ENCODE measurements at places on chromosomes 6 and 20.

- DNase-seq: no peak
These were observed 126.1 kb downstream of the ARHGAP18 start for GRCh38 chr6:129583866-129584265.

DNA sequence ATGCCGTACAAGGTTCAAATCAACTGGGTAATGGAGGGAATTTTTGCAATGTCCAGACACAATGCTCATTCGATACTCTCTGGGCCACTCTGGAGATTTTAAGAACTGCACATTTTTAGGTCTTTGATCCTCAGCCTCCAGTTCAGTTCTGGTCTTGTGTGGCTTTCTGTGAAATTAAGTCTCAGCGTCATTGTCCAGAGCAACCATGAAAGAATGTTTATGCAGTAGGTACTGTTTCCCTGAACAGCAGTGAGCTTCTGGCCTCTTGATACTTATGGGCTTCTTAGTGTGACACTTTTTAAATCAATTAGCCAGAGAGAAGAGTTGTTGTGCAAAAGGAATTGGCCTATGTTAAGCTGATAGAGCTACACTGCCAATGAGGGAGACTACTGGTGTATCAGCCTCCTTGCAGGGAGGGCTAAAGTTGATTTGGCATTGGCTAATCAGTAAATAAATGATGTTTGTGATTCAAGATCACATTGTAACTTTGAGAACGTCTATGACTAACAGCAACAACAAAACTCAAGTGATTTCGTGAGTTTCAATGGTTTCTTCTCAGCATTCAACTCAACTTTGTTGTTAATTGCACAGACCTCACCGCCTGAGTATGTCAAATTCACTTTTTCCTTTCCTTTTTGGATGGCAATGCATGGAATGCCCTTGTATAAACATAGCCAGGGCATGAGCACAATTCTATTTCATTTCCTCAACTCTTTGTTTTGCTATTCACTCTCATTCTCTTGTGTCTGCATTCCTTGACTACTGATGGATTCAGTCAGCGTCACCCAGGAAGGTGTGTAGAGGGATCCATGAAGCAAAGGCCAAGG, 85.1 kb downstream of the GJA1 start:
- no peak for DNase-seq

DNA sequence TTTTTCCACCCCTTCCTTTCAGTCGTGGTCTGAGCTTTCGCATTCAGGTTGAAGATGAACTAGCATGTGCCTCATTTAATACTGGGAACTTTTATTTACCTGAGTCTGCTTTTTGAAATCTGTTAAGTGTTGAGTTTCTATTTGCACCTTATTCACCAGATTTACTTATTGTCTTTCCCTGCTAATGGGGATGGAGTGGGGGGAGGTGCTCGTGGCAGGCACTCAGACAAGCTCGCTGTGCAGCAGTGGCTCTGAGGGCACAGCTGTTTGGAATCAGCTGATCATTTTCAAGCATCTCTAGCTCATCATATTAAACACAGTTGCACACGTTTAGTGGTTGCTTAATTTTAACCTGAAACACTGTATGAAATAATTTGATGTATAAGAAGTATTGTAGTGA, 35.6 kb downstream of the UTRN start:
- no peak for DNase-seq

DNA sequence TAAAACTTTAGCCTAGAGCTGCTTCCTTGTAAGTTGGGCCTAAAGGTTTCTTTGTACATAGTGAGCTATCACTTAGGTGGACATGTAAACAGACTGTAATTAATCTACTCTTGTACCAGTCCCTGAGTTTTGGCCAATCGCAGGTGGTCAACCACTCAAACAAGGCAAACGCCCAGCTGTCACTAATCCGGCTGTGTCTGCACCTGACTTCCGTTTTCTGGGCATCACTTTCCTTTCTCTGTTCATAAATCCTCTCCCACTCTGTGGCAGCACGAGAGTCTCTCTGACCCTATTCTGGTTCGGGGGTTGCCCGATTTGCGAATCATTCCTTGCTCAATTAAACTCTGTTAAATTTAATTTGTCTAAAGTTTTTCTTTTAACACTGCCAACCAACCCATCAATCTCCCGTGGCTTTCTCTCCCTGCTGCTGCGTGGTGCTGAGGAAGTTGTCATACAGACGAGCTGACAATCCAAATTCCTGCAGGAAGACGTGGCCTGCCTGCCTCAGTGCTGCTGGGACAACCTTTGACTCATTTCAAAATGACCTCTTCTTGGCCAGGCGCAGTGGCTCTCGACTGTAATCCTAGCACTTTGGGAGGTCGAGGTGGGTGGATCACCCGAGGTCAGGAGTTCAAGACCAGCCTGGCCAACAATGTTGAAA, 206.3 kb downstream of the QKI start:
- peak; percentile 10 for DNase-seq

DNA sequence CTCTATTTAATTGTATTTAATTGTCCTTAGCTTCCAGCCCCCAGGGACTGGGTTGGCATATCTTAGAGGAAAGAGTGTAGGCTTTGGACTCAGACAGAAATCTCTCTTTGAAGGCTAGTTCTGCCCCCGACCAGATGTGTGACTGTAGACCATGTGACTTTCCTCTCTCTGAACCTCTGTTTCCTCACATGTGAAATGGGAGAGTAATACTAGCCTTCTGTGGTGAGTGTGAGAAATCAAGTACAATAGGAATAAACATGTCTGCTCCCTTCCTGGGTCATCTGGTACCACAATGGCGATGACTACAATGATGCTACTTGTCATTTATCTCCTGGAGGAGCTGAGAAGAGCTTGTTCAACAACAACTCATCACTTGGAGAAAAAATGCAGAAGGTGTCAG, 179.9 kb downstream of the LRFN2 start:
- no peak for DNase-seq

GRCh38 chr6:100810015-100810414, 71.1 kb downstream of the ASCC3 start:
- no peak for DNase-seq

- DNase-seq: peak; percentile 4
These were observed 1055.1 kb upstream of the GJE1 start for GRCh38 chr6:141077355-141078333.

- DNase-seq: peak; percentile 54
These were observed 796 bp upstream of the RREB1 start for GRCh38 chr6:7106752-7107577.

DNA sequence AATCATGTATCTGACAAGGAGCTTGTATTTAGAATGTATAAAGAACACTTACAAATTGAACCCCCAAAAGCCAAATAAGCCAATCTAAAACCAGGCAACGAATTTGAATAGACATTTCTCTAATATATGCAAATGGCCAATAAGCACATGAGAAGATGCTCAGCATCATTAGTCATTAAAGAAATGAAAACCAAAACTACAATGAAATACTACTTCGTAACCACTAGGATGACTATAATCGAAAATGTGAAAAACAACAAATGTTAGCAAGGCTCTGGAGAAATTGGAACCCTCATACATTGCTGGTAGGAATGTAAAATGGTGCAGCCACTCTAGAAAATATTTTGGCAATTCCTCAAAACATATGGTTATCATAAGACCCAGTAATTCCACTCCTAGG, 105.8 kb upstream of the TOP1 start:
- no peak for DNase-seq

DNA sequence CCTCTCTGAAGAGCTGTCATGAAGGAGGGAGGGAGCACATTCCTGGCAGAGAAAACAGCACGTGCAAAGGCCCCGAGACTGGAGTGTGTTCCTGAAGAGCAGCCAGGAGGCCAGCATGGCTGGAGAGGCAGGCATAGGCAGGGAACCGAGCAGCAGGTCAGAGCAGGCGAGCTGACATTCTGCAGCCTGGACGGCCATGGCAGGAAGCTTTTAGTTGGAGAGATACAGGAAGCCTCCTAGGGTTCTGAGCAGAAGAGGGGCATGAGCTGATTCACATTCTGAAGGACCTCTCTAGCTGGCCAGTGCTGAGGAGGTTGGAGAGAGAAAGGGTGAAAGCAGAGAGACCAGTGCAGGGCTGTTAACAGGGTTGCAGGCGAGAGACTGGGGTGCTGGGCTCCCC, 29.7 kb downstream of the POFUT1 start:
- no peak for DNase-seq

GRCh38 chr6:138085839-138086222, 21.4 kb downstream of the PERP start:
- no peak for DNase-seq

DNA sequence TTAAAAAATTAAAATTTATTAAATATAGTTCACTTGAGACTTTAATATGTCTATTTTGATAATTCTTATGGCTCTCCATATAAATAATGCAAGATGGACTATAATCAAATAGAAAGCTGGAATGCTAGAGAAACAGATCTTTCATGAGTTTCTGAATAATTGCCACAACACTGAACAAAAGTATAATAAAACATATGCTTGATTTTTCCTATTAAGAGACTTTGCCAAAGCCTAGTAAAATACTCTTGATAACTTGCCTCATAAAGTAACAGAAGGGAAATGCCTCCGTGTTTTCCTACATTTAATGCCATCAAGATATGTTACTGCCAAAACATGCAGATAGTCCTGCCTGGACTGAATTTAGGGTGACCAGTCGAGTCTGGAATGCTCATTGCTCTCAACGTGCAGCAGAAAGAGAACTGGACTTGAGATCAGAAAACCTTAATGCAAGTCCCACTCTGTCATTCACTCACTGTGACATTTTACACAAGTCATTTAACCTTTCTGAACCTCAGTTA, 153.2 kb downstream of the AIG1 start:
- no peak for DNase-seq

GRCh38 chr20:43843965-43844660, 70.5 kb upstream of the TOX2 start:
- DNase-seq: no peak

DNA sequence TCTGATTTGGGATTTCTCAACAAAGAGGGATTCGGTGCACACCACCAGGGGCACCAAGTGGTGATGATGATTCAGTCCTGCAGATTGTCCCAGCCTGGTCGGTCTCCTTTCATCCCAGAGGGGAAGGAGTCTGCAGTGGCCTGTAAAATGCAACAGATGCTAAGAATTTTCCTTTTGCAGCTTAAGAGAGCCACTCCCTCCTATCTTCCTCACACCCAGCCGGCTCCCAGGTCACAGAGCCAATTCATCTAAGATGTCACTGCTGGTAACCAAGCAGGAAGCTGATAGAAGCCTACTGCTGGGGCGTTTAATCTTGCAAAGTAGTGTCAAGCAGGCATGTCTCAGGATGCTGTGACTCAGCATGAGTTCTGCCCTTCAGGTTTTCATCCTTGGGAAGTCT, 203.8 kb upstream of the LRFN2 start:
- no peak for DNase-seq

DNA sequence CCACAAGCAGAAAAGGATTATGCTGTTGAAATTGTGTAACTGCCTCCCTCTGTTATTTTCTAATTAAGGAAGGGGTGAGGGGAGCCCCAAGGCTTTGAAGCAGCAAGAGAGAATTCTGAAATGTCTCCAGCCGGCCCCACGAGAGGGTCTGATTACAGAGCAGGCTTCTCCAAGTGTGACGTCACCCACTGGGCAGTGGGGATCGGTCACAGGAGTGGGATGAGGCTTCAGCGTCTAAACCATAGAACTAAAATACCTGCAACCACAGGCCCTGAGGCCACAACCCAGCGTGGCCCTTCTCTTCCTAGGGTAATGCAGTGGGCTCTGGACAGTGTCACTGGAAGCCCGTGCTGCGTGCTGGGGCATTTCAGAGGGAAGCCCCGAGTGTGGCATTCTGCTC, 38.6 kb upstream of the APCDD1L start:
- DNase-seq: no peak

DNA sequence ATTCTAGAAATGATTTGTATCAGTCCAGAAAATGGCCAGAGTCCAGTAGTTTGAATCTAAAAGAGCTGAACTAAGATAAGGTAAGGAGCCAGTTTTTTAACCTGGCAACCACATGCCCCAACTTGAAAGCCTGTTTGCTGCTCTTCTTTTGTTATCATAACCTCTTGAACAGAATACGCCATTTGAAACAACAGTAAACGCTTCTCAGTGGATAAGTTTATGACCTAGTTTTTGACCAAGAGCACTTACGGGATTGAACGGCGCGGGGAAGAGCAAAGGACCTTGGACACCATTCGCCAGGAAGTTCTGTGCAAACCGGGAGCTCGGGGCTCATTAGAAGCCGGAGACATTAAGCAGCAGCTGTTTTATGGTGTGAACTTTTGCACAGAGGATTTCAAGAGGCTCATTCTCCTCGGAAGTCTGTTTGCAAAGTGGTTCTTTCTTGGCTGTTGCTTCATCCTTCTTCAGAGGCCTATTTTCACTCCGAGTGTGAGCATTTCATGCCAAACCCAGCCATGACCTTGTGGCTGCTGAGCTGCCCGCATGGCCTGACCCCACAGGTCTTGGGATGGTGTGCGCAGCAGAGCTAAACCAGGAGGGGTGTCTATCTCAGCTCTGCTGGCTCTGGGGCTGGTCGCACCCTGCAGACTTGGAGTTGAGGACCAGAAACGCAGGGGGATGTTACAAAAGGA, 215.1 kb downstream of the SOX4 start:
- no peak for DNase-seq

DNA sequence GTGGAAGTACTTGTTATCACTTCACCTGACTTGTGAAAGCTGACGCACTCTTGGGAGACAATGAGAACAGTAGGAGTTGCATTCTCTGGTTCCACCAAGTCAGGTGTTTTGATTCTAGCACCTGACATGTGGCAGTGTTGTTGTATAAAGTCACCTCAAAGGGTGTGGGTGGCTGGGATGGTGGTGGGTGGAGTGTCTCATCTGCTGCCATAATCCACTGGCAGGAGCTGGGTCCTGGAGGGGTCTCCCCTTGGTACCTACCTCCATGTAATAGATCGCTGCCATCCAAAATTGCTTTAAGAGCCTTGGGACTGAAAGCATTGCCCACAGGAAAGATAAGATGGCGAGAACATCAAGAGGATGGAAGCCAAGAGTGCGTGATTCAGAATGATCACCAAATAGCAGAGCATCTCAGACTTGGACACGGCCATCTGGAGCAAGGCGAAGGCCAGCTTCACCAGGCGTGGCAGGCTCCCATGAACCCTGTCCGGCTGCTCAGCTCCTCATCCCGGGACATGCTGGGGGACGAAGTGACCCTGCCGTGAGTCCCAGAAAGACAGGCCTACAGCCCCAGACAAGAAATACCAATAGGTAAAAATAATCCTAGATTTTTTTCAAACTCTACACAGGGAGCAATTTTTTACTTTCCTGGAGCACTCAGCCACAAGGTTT, 56.6 kb downstream of the NPEPL1 start:
- DNase-seq: no peak

DNA sequence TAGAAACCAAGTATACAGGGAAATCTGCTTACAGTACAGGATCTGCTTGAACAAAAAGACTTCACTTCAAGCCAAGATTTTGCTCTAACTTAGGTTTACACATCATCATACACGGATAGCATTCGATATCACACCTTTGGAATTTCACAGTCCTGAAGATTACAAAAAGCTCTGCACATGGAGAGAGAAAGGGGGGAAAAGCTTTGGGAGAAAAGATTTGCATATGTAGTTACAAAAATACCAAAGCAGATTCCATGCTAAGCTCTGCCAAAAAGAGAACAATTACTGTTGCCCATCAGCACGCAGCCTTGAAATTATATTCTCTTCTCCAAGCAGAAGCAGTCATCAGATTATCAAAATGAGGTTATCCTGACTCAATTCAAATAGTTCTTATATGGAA, 62.0 kb downstream of the HIVEP2 start:
- DNase-seq: no peak

Measured in HTR-8/SVneo (cell line).